ENCODE measurements at places on chromosomes 2 and 18.

DNA sequence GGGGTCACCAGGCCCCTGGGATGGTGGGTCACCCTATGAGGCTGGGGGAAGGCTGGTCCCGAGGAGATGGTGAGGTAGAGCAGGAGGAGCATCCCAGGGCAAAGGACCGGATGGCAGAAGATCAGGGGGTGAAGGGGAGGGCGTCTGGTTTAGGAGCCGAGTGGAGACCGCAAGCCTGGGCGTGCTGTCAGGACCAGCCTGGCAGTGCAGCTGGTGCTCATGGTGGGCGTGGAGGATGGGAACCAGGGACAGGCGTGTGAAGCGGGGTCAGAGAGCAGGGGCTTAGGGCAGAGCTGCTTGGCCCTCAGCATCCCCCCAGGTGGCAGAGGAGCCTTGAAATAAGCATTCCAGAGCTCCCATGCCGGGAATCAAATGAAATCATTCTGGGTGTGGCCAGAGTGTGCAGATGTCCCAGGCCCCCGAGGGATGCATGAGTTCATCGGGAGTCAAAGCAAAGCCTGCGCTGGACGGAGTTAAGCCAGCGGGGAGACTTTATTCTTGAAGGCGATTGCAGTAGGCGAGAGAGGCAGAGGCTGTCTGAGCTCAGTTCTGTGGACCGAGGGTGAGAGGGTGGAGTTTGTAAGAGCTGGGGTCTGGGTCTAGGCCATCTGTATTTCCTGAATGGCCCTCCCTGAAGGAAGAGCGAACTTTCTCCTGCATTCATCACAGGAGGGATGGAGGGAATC is 33.1 kb upstream of the MBP start:
- no peak for DNase-seq

DNA sequence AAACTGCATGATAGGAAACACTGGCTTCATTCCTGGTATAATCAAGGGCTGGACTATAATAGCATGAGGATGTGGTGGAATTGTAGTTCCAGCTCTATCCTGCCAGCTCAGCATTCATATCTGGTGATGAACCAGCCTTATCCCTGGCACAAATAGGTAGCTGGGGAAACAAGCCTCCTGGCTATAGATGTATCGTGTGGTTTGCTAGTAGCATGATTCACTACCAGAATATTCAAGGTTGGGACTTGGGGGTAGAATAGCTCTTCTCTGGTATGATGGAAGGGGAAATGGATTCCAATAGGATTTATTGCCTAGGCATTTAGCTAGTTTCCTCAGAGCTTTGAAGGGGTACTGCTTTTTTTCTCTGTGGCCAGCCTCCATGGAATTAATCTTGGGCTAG is 532.8 kb downstream of the FBXO15 start:
- no peak for DNase-seq

GRCh38 chr2:238228700-238229099 is 11.1 kb downstream of the HES6 start:
- DNase-seq, result no peak

GRCh38 chr18:60732143-60732542 is 359.6 kb upstream of the MC4R start:
- no peak for DNase-seq

DNA sequence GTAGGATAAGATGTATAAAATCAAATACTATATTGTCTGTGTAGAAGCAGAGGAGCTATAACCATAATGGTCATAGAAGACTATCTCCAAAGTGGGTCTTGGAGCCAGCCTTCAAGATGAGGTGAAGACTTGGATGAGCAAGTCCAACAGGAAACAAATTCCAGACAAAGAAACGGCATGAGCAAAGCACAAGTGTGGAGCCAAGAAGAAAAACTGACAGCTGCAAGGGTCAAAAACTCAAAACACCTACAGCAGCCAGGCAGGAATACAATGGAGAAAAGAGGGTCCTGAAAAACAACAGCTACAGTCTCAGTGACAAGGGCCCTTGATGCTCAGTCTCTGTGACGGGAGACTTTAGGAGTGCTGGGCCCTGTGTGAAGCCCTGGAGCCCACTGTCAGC is 102.4 kb downstream of the STK39 start:
- DNase-seq, result no peak

DNA sequence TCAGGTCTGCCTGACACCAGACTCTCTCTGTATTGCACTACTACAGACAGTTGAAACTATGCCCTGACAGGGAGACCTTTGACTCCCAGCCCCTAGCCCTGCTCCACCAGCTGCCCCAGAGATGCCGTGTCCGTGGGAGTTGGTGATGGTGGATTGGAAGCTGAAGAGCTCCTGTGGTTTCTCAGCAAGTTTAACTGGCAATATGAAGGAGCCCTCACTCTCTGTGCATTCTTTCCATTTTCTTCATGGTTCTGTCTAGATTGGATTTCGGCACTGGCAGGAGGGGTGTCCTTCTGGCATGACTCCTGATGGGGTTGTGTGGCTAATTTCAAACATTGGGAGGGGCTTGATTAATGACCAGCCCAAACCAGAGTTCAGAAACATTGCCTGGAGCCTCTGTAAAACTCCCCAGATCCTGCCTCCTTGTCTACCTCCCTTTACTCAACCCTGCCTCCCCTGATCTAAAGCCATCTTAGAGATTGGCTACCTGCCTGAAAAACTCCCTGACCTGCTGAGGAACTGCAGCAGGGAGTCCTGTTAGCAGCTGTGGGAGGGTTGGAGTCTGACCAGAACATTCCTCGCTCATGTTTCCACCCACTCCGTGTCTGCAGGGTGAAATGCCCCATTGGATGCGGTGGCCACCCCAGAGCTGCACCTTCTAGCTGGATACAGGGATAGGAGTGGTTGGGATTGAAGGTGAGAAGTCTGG is 206.9 kb upstream of the SPRED2 start:
- no peak for DNase-seq

DNA sequence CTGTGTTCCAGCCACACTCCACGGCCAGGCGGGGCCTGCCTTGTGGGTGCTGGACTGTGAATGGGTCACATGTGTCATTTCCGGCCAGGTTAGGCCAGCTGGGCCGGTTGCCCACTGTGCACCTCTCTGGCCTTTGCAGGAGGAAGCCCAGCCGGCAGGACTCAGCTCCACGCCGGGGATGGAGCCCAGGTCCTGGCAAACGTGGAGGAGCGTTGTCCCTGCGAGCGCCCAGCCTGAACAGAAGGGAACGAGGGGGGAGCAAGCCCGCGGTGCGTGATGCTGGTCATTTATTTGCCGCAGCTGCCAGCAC is 152.9 kb downstream of the PXDN start:
- no peak for DNase-seq

DNA sequence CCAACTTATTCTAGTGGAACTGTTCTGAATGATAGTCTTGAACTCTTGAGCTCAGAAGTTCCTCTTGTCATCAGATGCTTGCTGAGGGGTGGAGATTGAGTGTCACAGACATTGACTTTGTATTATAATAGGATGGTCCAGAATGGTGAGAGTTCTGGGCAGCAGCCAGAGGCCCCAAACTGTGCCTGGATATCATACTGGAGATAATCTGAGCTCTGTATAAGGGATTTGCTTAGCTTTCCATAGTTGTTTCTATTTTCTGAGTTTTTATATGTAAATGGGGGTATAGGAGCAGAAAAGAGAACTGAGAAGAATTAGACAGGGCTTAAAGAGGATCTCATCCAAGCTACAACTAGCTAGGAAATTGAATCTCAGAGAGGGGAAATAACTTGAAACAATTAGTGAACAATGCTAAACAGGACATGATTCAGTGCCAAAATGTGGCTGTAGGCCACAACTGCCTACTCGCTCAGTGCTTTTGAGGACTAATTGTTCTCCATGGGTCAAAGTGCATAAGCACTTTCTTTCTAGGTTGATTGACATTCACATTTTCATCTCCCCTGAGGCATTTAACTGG is 10.1 kb upstream of the LCLAT1 start:
- no peak for DNase-seq

GRCh38 chr2:185892484-185892883 is 153.9 kb downstream of the FSIP2 start:
- DNase-seq, result no peak

DNA sequence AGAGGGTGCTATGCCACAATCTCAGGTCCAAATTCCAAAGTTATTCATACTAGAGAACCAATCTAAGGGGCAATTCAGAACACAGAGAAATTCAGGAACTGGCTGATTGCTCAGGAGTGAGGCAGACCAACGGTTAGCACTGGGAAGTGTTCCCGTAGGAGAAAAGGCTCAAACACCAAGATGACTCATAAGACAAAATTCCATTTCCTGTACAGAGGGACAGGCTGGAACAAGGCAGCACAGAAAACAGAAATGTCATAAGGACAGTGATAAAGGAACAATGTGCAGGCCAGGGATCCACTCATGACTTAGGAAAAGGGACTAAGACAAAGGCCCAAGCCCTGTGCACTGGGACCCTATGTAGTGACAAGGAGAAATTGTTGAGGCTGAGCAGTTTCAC is 54.2 kb downstream of the PDE1A start:
- no peak for DNase-seq
